Sigmoid colon (tissue), 7 donors: ENCODE measurements at places on chromosomes 11 and 22.

DNA sequence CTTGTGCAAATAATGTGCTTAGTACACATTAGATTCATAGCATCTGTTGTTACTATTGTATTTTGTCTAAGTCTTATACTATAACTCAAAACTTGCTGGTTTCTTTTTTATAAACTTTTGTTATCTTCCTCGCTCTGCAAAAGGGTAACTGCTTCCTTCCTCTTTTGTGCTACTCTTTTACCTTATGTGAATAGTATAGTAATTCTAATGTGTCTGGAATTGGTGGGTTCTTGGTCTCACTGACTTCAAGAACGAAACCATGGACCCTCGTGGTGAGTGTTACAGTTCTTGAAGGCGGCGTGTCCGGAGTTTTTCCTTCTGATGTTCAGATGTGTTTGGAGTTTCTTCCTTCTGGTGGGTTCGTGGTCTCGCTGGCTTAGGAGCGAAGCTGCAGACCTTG, 563.1 kb upstream of the LUZP2 start:
- no peaks in the 10 kb centered on the region for H3K36me3 ChIP-seq
- H3K27ac ChIP-seq: no peak overlapping the region
- no peak for DNase-seq

DNA sequence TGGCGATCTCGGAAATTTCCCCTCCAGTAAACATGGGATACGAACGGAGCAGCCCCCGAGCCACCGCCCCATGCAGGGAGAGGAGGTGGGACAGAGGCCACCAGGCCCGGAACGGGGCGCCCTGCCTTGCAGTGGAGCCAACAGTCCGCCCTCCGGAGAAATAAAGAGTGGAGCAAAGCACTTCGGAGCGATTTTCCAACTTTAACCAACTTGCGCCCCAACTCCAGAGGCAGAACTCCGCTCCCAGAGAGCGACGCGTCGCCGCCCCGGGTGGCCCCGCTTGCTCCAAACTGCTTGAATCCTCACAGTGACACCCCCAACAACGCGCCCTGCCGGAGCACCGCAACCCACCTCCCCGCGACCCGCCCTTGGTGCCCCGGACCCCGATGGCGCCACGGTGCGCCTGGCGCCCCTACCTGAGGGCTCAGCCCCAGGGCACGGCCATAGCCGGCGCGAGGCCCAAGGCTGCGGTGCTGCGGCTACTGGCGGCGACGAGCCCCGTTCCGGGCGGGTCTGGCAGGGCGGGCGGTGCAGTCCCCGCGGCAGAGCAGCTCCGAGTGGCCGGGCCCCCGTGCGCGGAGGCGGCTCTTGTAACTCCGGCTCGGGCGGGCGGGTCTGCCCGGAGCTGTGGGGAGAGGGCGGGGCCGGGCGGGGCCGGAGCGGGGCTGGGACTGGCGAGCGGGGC, at the start of gene AHNAK:
Gene AHNAK (minus strand): TSS at position 563 of the 685 bp plus-strand sequence. CDS start 10,708 bp downstream, outside the sequence.
- H3K27ac ChIP-seq: peak within 1 kb of the TSS; percentile 98
- peaks cover 45% of the 10 kb centered on the region for H3K4me1 ChIP-seq
- peak within 1 kb of the TSS; percentile 100 for H3K4me3 ChIP-seq
- no peaks in the 10 kb centered on the region for H3K36me3 ChIP-seq

- no peak for DNase-seq
- no peaks in the 10 kb centered on the region for H3K27me3 ChIP-seq
- no peak overlapping the region for H3K4me3 ChIP-seq
These were observed 53.4 kb downstream of the LIF start for GRCh38 chr22:30193031-30193775.

GRCh38 chr11:34646431-34646830, 25.5 kb downstream of the EHF start:
- H3K4me1 ChIP-seq: no peaks in the 10 kb centered on the region
- no peak overlapping the region for H3K4me3 ChIP-seq
- no peaks in the 10 kb centered on the region for H3K27me3 ChIP-seq
- no peaks in the 10 kb centered on the region for H3K36me3 ChIP-seq
- H3K27ac ChIP-seq: no peak overlapping the region

DNA sequence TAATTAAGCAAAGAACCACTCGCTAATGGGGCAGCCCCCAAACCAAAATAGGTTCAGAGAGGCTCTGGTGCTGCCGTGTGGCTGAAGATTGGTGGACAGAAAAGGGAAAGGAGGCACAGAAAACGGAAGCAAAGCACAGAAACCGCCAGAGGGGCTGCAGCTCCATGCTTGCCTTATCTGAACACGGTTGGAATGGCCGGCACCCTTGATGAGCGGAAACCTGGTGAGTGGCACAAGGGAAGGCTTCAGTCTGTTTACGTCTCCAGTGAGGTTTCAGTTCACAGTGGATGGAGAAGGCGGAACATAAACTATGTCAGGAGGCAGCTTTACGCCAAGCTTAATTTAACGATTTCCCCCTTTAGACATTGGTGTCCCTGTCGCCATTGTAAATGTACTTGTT, 5.2 kb upstream of the PRR33 start:
- no peaks in the 10 kb centered on the region for H3K4me1 ChIP-seq
- no peak overlapping the region for H3K27ac ChIP-seq
- H3K36me3 ChIP-seq: no peaks in the 10 kb centered on the region
- no peak overlapping the region for H3K4me3 ChIP-seq
